Cerebellum (tissue), 4 donors: ENCODE measurements at places on chromosomes 1 and 21.
A peak's percentile ranks its signal among the peaks of the same experiment; 100 is the strongest.

- no peak for DNase-seq
Observed at GRCh38 chr21:29797155-29797554, 142.6 kb downstream of the GRIK1 start.

GRCh38 chr1:117147341-117147831 is 25.8 kb upstream of the TRIM45 start:
- DNase-seq: no peak

GRCh38 chr1:223338811-223339746 is 24.9 kb downstream of the SUSD4 start:
- peak; percentile 65 for DNase-seq

- no peak for DNase-seq
Observed at GRCh38 chr21:28856588-28857250, 136.0 kb downstream of the LTN1 start.

- DNase-seq: no peak
Observed at GRCh38 chr1:217888328-217888727, 257.2 kb downstream of the SPATA17 start.

DNA sequence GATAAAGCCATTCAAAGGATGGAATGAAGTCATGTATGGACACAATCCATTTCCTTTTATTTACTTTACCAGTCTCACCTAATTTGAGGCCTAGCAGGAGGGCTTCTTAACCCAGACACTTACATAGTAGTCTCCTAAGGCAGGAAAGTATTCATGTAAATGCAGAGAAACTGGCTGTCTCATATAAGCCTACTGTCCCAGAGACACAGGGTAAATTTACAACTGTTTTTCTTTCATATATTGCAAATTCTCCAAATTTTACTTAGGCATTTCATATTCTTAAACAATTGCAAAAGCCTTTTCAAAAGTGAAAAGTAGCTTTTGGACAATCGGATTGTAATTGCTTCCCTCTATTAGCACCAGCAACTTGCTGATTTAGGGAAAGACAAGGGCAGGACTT is 29.9 kb downstream of the SPAG17 start:
- DNase-seq: no peak

DNA sequence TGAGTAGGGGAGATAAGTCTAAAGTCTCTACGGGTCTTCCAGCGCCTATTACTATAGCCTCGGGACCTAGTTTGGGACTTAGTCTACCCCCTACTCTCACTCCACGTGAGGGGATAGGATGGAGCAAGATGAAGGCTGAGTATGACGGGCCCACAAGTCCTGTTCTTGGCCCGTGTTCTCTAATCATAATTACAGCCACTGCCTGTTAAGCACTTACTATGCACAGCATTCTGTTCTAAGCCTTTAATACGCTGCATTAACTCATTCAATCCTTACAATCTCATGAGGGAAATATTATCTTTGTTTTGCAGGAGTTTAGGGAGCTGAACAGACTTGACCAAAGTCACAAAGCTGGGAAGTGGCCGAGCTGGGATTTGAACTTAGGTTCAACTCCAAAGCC is 23.9 kb upstream of the EPB41 start:
- no peak for DNase-seq

- DNase-seq: no peak
Observed at GRCh38 chr1:201500670-201501120, 6.2 kb downstream of the CSRP1 start.

DNA sequence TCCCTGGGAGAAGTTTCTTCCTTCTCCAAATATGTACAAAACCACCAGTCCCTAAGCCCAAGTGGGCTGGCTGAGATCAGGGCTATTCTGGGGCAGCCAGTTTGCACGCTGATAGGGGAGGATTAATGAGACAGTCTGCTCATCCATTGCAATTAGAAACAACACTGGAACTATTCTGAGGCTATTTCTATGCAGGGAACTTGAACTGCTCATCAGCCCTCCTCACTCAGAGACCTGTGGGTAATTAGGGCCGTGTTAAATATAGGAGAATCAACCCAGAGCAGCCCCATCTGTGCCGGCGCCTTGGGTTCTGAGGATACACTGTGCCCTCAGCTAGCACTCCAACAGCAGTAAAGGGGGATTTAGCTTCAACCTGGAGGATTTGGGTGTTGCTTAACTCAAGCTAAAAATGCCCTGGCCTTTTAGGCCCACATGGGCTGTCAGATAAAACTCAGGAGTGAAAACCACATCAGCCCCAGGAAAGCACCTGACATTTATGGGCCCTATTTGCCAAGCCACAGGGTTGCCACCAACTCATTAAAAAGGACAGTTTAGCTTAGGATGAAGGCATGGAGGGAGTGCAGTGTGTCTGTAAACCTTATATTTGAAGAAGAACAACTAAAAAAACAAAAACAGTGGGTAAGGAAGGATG is 53.9 kb downstream of the DUSP10 start:
- no peak for DNase-seq

DNA sequence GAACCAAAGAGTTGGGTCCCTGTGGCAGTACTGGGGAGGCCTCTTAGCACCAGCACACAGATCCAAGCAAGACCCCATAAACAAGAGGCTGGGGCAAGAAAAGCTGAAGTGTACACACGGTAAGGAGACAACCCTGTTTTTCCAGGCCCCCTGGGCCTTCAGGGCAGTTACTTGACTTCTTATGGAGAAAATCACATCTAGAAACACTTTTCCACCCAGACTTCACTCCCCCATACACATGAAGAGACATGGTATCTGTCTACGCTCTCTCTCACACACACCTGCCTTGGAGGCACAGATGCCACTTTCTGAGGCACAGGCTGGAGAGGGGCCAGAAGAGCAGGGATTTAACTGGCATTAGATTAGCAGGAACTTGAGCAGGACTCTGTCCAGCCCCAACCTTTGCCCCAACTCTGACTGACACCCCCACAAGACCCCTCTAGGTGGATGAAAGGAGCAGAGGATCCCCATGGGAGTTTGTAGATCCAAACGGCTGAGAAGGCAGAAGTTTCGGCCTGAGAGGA is 2.2 kb downstream of the CERS2 start:
- no peak for DNase-seq

DNA sequence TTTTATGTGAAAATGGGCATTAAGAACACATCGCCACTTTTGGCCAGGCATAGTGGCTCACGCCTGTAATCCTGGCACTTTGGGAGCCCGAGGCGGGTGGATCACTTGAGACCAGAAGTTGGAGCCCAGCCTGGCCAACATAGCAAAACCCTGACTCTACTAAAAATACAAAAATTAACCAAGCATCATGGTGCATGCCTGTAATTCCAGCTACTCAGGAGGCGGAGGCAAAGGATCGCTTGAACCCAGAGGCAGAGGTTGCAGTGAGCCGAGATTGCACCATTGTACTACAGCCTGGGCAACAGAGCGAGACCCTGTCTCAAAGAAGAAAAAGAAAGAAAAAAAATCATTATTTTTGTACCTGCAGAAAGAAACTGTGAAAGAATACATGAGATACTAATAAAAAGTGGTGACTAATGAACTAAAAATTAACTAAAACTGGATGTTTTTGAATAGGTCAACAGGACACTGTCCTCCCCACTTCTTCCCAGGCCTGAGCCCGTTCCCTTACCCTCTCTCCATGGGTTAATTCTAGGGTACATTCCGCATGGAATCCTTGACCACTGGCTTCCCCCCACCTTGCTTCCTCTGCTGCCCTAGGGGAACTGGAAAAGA is 8.3 kb upstream of the TINAGL1 start:
- no peak for DNase-seq

DNA sequence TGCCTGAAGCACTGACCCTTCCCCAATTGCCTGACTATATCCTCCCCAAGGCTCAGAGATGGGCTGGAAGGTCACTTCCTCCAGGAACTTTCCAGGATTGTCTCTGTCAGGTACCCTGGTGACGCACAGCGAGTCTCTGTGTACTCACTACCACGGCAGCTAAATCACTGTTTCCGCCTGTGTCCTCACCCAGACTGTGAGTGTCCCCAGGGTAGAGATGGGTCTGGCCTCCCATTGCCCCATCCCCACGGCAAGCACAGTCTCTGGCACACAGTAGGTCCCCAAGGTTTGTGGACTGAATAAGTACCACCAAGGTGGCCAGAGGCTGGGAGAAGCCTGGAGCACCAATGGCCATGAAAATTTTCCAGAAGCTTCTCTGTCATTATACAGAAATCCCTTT is 93.8 kb upstream of the RUNX3 start:
- no peak for DNase-seq

GRCh38 chr1:182169203-182169602 is 107.7 kb upstream of the ZNF648 start:
- no peak for DNase-seq

DNA sequence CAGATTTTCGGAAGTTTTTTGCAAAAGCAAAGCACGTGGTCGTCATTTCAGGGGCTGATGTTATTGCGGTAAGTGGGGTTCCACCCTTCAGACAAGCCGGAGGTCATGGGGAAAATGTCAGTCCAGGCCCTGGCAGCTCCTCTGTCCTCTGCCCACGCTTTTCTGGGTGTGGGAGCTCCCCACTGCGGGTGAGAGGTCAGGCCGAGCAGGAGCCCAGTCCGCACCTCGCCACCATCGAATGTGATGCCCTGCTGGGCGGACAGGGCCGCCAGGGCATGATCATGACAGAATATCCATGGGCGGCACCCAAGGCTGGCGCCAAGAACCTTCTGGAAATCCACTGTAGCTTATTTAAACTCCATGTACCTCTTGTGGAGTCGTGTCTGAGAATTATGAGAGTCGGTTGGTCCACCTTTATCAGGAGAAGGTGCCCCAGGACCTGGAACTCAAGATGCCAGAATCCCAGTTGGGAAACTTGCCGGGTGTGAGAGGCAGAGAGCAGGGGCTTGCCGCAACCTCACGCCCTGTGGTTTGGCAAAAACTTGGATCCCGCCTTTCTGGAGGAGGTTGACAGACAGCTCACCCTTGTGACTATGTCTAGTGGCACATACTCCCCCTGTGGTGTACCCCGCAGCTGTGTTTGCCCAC is 6.9 kb downstream of the DIRAS3 start:
- DNase-seq: no peak

GRCh38 chr1:246934765-246935164 is 3.0 kb upstream of the AHCTF1 start:
- no peak for DNase-seq

GRCh38 chr1:21508580-21509350 is 458 bp upstream of the ALPL start:
- peak; percentile 55 for DNase-seq
